ENCODE measurements at places on chromosomes 2 and 18.

GRCh38 chr2:113150258-113150601, 22.8 kb downstream of the IL1RN start:
- no peak overlapping the region for H3K27ac ChIP-seq
- H3K36me3 ChIP-seq, result no peaks in the 10 kb centered on the region
- DNase-seq, result no peak
- no peaks in the 10 kb centered on the region for H3K4me1 ChIP-seq
- H3K27me3 ChIP-seq, result peaks cover 30% of the 10 kb centered on the region

GRCh38 chr18:13276530-13277520, 58.3 kb downstream of the LDLRAD4 start:
- H3K27ac ChIP-seq, result no peak overlapping the region
- peak overlapping the region; percentile 9 for H3K4me3 ChIP-seq
- H3K27me3 ChIP-seq, result no peaks in the 10 kb centered on the region
- peaks cover 60% of the 10 kb centered on the region for H3K4me1 ChIP-seq

DNA sequence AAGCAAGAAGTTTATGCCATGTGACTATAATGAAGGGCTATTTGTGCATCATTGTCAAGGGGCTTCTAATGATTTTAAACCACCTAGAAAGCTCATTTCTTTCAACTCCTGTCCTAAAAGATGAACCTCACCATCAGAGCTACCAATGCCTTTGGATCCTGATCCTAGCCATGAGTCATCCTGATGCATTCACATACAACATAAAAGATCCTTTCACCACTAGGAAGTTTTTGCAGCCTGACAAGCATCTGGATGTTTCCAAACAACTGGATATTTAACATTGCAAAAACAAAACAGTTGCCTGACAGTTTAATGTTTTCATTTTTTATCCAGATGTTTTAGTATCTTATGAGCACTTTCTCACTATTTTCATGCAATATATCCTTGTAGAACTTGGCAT, 425.3 kb downstream of the MBD2 start:
- H3K27ac ChIP-seq, result no peak overlapping the region
- H3K4me3 ChIP-seq, result no peak overlapping the region
- H3K27me3 ChIP-seq, result no peaks in the 10 kb centered on the region
- no peaks in the 10 kb centered on the region for H3K4me1 ChIP-seq
- DNase-seq, result no peak
- no peaks in the 10 kb centered on the region for H3K36me3 ChIP-seq

DNA sequence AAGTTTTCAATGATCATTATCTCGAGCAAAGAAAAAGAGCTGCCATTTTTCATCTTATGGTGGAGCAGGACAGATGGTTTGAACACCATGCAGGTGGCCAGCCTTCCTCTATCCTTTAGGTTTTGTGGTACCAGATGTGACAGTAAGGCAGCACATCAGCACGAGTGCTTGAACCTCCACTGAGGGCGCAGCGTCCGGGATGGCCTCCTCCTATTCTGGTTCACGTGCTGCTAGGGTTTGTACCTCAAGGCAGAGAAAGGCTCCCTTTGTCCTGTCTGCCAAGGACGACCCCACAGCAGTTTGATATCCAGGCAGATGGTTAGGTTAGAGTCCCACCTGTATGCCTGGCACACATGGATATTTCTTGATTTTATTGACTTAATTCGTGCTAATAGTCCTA, 50.2 kb downstream of the DCDC2C start:
- H3K27me3 ChIP-seq, result no peaks in the 10 kb centered on the region
- H3K27ac ChIP-seq, result no peak overlapping the region
- H3K4me3 ChIP-seq, result no peak overlapping the region
- H3K36me3 ChIP-seq, result no peaks in the 10 kb centered on the region
- DNase-seq, result no peak

- DNase-seq, result no peak
- H3K4me1 ChIP-seq, result peaks cover 2% of the 10 kb centered on the region
- no peak overlapping the region for H3K4me3 ChIP-seq
- no peak overlapping the region for H3K27ac ChIP-seq
- H3K27me3 ChIP-seq, result peaks cover 44% of the 10 kb centered on the region
Measured at GRCh38 chr2:160064916-160065315, 2.5 kb upstream of the PLA2R1 start.

GRCh38 chr18:30852980-30853379, 189.6 kb downstream of the DSC3 start:
- no peak for DNase-seq
- no peak overlapping the region for H3K4me3 ChIP-seq
- no peaks in the 10 kb centered on the region for H3K4me1 ChIP-seq
- no peaks in the 10 kb centered on the region for H3K27me3 ChIP-seq
- no peak overlapping the region for H3K27ac ChIP-seq

GRCh38 chr2:215260097-215260677, 51.7 kb upstream of the ATIC start:
- H3K36me3 ChIP-seq, result no peaks in the 10 kb centered on the region
- no peaks in the 10 kb centered on the region for H3K27me3 ChIP-seq
- no peak overlapping the region for H3K4me3 ChIP-seq
- DNase-seq, result no peak
- H3K27ac ChIP-seq, result no peak overlapping the region

GRCh38 chr2:19947184-19947940, 42.5 kb downstream of the WDR35 start:
- H3K4me1 ChIP-seq, result no peaks in the 10 kb centered on the region
- H3K4me3 ChIP-seq, result no peak overlapping the region
- no peaks in the 10 kb centered on the region for H3K27me3 ChIP-seq
- H3K27ac ChIP-seq, result no peak overlapping the region
- no peaks in the 10 kb centered on the region for H3K36me3 ChIP-seq
- no peak for DNase-seq

DNA sequence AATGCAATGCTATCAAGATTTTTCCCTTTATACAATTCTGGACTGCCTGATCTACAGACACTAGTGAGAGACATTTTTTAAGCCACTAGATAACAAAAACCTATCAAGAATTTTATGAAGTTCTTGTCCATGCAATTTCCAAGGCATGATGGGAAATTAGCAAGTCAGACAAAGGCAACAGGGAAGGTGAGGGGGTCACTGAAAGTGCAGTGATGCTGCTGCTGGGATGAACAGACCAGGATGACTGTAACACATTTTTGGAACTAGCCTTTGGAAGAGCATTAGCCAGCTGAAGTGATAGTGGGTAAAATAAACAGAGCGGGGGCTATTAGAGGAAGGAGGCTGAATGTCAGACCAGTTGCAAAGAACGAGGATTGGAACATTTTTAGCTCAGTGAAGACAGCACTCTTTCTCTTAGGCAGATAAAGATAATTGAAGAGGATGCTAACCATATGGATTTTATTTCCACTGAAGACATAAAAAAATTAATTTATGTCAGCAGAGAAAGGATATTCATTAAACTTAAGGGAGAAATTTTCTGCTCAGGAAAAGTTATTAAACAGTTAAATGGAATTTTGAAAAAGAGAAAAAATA, 17.9 kb downstream of the NRXN1 start:
- no peaks in the 10 kb centered on the region for H3K4me1 ChIP-seq
- no peak for DNase-seq
- H3K36me3 ChIP-seq, result no peaks in the 10 kb centered on the region
- no peak overlapping the region for H3K27ac ChIP-seq

- H3K36me3 ChIP-seq, result no peaks in the 10 kb centered on the region
- no peak overlapping the region for H3K4me3 ChIP-seq
- no peaks in the 10 kb centered on the region for H3K4me1 ChIP-seq
- H3K27ac ChIP-seq, result no peak overlapping the region
Measured at GRCh38 chr2:189104934-189105333, 74.6 kb downstream of the COL5A2 start.

GRCh38 chr2:168639018-168639417, 163.4 kb upstream of the NOSTRIN start:
- H3K27me3 ChIP-seq, result no peaks in the 10 kb centered on the region
- no peak overlapping the region for H3K4me3 ChIP-seq
- no peak for DNase-seq
- H3K4me1 ChIP-seq, result peaks cover 1% of the 10 kb centered on the region

Data from T-helper 2 cell treated with Interferon-gamma antibody and Interleukin-4, amounts not matched to agents 5 μg/mL and 100 μg/mL, for 36 hours (primary cell).